ENCODE measurements at places on chromosomes 4 and X. TPM values are rescaled to one million over a fixed set of nuclear protein-coding genes. Genes with fewer than 3 reads are reported as not detected.

- no peak for DNase-seq
Measured at GRCh38 chrX:69228732-69229131, 63.5 kb upstream of the PJA1 start.

The ADH1A gene
- not detected for total RNA-seq

DNA sequence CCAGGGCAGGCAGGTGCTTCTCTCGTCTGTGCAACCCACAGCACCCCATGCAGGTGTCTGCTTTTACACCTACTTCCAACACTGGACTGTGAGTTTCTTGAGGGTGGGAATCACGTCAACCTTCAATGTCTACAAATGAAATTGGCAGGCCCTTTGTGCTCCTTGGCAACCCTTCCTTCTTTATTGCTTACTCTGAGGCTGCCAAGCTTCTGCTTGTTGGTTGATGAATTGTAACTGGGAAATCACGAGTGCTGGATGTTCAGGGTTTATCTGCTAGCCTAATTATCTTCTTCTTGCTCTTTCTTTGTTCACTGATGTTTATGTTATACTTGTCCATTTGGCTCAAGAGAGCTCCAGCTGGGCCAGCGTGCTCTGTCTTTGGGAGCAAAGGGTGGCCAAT lies 2.5 kb upstream of the DGAT2L6 start:
- peak; percentile 38 for DNase-seq

The NDNF gene
- total RNA-seq, result 6.7 TPM

DNA sequence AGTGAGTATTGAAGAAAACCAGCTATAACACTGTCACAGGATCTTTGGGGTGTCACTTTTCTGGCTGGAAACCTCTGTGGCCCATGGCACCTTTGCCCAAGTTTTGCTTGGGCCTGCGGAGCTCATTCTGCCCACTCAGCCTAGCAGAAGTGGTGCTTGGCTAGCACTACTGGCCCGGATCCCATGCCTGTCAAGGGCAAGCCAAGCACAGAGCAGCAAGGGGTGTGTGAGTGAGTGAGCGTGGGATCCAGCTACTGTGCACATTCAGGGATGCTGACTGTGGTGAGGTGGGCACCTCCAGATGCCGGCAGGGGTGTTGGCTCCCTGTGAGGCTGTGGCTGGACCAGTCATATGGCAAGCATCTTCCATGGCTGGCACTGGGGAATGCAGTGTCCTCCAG lies 55.4 kb upstream of the RASGEF1B start:
- no peak for DNase-seq

DNA sequence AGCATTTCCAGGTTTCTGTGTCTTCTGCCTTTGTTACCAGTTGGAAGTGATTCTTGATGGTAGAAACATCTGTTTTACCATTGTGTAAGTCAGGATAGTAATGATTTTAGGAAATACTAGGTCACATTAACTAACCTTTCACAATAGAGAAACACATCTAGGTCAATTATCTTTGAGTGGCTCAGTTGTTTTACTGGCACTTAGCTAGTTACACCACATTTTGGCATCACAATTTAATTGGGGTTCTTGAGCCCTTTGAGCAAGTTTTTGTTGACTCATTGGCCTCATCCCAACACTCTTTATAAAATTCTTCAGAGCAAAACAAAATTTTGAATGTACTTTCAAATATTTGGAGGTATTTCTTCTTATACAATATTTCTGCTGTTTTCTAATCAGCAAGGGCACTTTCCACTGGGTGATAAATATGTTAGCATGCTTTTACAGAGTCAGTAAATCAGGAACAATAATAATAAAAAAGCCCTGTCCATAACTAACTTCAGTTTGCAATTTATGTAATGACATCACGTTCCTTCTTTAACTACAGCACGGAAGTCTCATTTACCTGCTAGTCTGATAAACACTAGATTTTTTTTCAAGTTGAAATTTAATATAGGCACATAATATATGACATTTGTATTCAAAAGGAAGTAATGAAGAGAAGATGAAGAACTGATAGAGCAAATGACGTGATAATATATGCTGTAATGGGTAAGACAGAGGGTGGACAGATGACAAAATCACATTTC lies 64.8 kb upstream of the GK2 start:
- DNase-seq, result no peak

- peak; percentile 91 for DNase-seq
Measured at GRCh38 chrX:87517571-87518141, at the start of gene KLHL4. KLHL4 (plus strand) TSS chrX:87517802; CDS start chrX:87517894, 92 bp downstream.

DNA sequence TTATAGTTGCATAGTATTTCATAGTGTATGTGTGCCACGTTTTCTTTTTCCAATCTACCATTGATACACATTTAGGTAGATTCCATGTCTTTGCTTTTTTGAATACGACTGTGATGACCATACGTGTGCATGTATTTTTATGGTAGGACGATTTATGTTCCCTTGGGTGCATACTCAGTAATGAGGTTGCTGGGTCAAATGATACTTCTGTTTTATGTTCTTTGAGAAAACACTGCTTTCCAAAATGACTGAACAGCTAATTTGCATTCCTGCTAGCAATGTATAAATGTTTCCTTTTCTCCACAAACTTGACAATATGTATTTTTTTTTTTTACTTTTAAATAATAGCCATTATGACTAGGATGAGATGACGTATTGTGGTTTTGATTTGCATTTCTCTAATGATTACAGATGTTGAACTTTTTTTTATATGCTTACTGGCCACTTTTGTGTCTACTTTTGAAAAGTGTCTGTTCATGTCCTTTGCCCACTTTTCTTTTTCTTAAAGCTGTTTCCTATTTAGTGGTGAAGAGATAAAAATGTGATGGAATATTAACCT lies 969.5 kb upstream of the NDST4 start:
- no peak for DNase-seq

- no peak for DNase-seq
Measured at GRCh38 chr4:142316025-142316424, 530.1 kb downstream of the INPP4B start.
